ENCODE measurements at places on chromosomes 3 and 15. TPM values are rescaled to one million over a fixed set of nuclear protein-coding genes. Genes with fewer than 3 reads are reported as not detected.

The PATL2 gene
- 0.75 TPM for total RNA-seq

The CD47 gene
- 52.1 TPM for total RNA-seq

The GATM gene
- total RNA-seq, result 38.2 TPM

The BCL6 gene
- 53.0 TPM for total RNA-seq

The IL17RE gene
- 2.6 TPM for total RNA-seq

The AGBL1 gene
- total RNA-seq, result not detected

The HIGD2B gene
- not detected for total RNA-seq

The CLRN1 gene
- total RNA-seq, result not detected

The LMOD3 gene
- total RNA-seq, result 33.1 TPM

DNA sequence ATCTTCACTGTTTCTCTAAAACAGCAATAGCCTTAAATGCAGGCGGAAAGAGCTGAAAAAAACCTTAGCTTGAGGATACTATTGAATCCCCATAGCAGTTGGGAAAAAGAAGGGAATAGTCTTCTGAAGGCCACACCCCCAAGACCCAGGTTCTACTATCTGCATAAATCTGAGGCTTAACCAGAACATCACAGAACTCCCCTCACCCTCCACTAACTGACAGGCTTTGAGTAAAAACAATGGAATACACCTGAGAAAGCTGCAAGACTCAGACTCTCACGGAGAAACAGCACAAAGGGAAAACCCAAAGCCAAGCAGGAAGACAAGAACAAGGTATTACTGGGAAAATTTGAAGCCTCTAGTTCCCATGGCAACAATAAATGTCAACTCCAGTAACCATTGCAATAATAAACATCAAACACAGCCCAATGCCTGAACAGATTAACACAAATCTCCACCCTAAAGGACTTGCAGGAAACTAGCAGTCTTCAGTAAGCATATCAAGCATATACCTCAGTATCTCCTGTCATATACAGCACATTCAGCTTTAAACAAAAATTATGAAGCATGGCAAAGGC is 56.4 kb downstream of the TMCC1 start:
- no peaks in the 10 kb centered on the region for H3K4me1 ChIP-seq
- no peaks in the 10 kb centered on the region for H3K36me3 ChIP-seq
- H3K4me3 ChIP-seq, result no peak overlapping the region
- no peak overlapping the region for H3K27ac ChIP-seq

DNA sequence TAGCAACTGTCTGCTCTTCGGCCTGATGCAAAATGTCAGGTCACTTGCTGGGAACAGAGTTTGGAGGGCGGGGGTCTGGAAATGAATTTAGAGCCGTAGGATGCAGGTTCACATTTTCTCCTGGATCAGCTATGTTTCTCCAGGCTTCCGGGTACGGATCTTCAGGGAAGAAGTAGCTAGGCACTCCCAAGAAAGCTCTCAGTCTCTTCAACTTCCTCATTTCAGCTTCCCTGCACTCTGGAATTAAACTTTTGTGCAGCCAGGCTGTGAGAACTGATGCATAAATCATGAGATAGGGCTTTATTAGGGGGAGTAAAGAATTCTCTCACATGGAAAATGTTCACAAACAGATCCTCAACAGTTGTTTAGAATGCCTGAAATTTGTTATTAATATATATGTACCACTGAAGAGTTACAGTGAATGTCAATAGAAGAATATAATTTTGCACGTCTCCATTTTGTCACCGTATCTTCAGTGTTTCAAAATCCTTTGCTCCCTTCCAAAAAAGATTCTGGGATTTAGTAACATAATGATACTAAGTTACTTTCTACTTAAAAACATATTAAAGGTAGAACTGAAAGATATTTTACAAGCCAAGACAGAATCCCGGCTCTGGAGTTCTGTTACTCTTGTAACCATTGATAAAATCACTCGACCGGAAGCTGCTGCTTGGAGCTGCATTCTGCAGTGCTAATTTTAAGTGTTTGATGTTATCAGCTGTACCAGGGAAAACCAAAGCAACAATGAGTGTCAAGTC is 178.5 kb upstream of the P2RY1 start:
- H3K27me3 ChIP-seq, result no peaks in the 10 kb centered on the region
- H3K36me3 ChIP-seq, result no peaks in the 10 kb centered on the region
- H3K4me3 ChIP-seq, result no peak overlapping the region

DNA sequence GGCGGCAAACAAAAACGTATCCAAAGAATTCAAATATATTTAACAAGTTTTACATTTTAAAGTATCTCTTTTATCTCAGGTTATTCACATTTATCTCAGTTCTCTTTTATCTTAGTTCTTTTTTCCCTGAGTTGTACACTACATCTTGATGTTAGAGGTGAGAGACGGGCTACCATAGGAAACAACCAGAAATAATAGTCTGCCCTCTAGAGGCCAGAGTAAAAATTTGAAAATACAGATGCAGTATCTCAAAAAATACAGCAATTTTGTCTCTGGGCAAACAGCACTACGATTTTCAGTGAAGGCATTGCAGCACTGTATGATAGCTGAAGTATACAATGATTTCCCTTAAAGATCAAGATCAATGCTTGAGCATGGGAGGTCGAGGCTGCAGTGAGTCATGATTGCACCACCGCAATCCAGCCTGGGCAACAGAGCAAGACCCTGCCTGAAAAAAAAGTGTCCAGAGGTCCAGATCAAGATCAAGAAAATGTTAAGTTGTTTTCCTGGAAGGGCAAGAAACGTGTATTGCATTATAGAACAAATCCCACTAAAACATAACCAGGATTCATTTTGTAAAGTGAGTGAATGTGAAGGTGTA is 82.6 kb upstream of the ATP11B start:
- no peak overlapping the region for H3K27ac ChIP-seq
- H3K27me3 ChIP-seq, result no peaks in the 10 kb centered on the region
- H3K4me1 ChIP-seq, result peaks cover 6% of the 10 kb centered on the region
- no peak overlapping the region for H3K4me3 ChIP-seq

GRCh38 chr3:101544161-101544850 is 17.4 kb upstream of the TRMT10C start:
- H3K4me1 ChIP-seq, result no peaks in the 10 kb centered on the region
- no peak overlapping the region for H3K4me3 ChIP-seq
- DNase-seq, result no peak
- H3K27ac ChIP-seq, result no peak overlapping the region
- H3K36me3 ChIP-seq, result no peaks in the 10 kb centered on the region
- no peaks in the 10 kb centered on the region for H3K27me3 ChIP-seq

DNA sequence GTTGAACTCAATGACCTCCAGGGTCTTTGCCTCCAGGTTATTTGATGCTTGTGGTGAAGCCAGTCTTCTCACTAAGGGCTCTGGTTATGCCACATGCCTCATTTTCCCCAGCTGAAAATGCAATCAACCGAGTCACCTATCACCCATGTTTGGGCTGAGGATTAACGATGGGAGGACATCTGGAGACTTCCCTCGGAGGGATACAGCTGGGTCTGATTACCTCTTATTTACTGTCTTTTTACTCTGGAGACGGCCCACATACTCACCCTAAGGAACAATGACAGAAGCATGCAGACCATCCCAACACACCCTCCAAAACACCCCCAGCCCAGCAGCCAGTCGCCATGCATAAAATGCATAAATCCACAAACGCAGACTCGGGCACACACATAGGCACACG is 187.4 kb downstream of the OPA1 start:
- no peaks in the 10 kb centered on the region for H3K4me1 ChIP-seq
- H3K36me3 ChIP-seq, result no peaks in the 10 kb centered on the region
- no peaks in the 10 kb centered on the region for H3K27me3 ChIP-seq
- DNase-seq, result no peak
- H3K27ac ChIP-seq, result no peak overlapping the region

- no peaks in the 10 kb centered on the region for H3K36me3 ChIP-seq
- H3K4me1 ChIP-seq, result no peaks in the 10 kb centered on the region
- H3K27ac ChIP-seq, result no peak overlapping the region
- H3K4me3 ChIP-seq, result no peak overlapping the region
- no peak for DNase-seq
Observed at GRCh38 chr3:165549037-165549436, 288.2 kb downstream of the BCHE start.

- no peaks in the 10 kb centered on the region for H3K4me1 ChIP-seq
- H3K27ac ChIP-seq, result peak overlapping the region; percentile 7
Observed at GRCh38 chr3:53842436-53843194, 3.6 kb downstream of the CHDH start.

GRCh38 chr15:45522328-45523165 is at the start of gene SLC30A4:
SLC30A4 (minus strand) TSS chr15:45522755; CDS start chr15:45522354, 401 bp downstream.
- H3K36me3 ChIP-seq, result no peaks in the 10 kb centered on the region
- no peaks in the 10 kb centered on the region for H3K27me3 ChIP-seq
- peak; percentile 66 for DNase-seq
- peaks cover 15% of the 10 kb centered on the region for H3K4me1 ChIP-seq

DNA sequence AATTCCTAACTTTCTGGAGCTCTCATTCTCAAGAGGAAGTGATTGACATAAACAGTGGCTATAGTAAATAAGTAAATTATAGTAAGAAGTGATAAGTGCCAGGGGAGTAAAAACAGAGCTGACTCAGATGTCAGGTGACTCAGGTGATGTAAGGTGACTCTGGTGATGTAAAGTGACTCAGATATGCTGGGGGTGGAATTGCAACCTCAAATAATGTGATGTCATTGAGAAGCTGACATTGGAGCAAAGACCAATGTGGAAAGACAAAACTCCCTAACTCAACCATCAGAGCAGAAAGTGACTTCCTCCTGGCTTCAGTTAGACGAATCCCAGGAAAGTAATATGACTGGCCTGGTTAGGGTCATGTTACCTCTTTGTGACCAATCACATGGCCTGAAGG is 144.2 kb upstream of the SNTN start:
- no peak overlapping the region for H3K4me3 ChIP-seq
- no peaks in the 10 kb centered on the region for H3K4me1 ChIP-seq
- no peak for DNase-seq
- H3K36me3 ChIP-seq, result no peaks in the 10 kb centered on the region

DNA sequence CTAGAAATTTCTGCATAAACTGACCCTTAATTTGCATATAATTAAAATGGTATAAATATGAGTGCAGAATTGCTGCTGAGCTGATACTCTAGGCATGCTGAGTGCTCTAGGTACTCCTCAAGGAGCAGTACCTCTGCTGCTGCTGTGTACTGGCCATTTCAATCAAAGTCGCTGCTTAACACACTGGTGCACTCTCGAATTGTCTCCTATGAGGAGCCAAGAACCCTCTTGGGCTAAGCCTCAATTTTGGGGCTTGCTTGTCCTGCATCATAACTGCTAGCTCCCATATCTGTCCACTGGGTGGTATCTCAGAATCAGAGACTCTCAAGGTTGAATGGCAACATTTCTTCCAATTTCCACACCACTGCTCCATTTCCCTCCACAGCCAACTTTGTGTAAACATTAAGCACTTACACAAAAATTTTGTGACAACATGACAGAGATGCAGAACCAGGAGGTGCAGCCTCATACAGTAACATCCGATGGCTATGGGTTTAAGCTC is 82.5 kb downstream of the XXYLT1 start:
- H3K36me3 ChIP-seq, result no peaks in the 10 kb centered on the region
- H3K27ac ChIP-seq, result no peak overlapping the region
- no peak overlapping the region for H3K4me3 ChIP-seq
- H3K27me3 ChIP-seq, result no peaks in the 10 kb centered on the region
- no peaks in the 10 kb centered on the region for H3K4me1 ChIP-seq
- no peak for DNase-seq

DNA sequence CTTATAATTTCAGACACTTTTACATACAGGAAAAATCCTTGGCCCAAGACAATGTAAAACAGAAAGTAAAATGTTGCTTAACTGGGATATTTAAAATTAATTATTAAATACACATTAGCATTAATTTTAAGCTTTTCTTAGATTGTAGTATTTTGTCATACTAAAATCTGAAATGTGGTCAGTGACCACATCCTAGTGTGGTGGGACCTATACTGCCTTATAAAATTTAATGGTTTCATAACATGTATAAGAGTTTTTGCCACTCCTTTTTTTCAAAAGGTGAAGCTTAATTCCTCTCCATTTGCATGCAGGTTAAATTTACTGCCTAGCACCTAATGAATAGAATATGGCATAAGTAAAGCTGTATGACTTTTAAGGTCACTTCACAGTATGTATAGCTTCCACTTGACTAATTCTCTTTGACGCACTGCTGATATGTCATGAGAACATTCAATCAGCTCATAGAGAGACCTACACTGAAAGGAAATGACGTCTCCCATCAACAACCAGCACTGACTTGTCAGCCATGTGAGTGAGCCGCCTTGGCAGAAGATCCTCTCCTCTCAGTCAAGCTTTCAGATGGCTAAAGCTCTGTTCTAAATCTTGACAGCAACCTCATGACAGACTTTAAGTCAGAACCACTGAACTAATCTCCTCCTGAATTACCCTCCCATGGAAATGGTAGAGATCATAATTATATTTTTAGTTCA is 847.8 kb downstream of the SI start:
- H3K36me3 ChIP-seq, result no peaks in the 10 kb centered on the region
- no peak overlapping the region for H3K4me3 ChIP-seq
- H3K27ac ChIP-seq, result no peak overlapping the region
- H3K4me1 ChIP-seq, result no peaks in the 10 kb centered on the region

GRCh38 chr15:65300924-65301441 is 3.5 kb upstream of the RNU5B-1 start:
- peaks cover 16% of the 10 kb centered on the region for H3K4me1 ChIP-seq
- no peaks in the 10 kb centered on the region for H3K27me3 ChIP-seq

DNA sequence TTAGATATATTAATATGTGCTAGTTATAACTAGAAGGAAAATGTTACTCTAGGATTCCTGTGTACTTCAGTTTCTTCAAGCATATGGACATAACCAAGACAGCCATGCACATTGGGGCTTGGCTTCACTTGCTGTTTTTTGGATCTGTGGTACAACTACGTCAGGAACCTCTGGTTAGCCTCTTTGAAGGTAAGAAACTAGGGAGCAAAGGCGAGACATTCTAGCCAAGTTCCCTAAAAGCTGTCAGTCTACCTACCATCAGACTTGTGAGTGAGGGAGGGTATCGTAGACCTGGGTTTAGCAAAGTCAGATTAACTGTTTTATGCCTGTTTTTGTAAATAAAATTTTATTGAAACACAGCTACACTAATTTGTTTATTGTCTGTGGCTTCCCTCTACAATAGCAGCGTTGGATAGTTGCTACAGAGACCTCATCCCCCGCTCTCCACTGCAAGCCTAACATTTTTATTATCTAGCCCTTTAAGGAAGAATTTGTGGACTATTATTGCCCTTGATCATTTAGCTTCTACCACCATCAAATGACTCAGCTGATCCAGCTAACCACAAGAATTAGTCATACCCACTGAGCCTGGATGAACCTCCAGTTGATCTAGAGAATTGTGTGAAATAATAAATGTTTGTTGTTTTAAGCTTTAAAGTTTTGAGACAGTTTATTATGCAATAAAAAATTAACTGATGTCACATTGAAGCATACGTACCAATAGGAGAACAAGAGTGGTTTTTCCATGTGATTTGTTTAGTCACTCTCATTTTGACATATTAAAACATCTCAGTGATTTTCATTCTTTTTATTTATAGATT is 58.1 kb downstream of the RSRC1 start:
- H3K27me3 ChIP-seq, result no peaks in the 10 kb centered on the region
- H3K27ac ChIP-seq, result no peak overlapping the region
- no peak for DNase-seq
- peaks cover 14% of the 10 kb centered on the region for H3K4me1 ChIP-seq
- no peaks in the 10 kb centered on the region for H3K36me3 ChIP-seq
- H3K4me3 ChIP-seq, result no peak overlapping the region

GRCh38 chr3:188662214-188662613 is 508.3 kb downstream of the LPP start:
- H3K4me1 ChIP-seq, result peaks cover 20% of the 10 kb centered on the region
- no peaks in the 10 kb centered on the region for H3K36me3 ChIP-seq
- H3K4me3 ChIP-seq, result no peak overlapping the region
- no peak overlapping the region for H3K27ac ChIP-seq
- H3K27me3 ChIP-seq, result no peaks in the 10 kb centered on the region
- no peak for DNase-seq
